Hippocampal formation (tissue), 2 donors: ENCODE measurements at places on chromosomes 12 and 14.

GRCh38 chr12:93376436-93377251 lies 1.1 kb upstream of the NUDT4 start:
- DNase-seq = peak; percentile 38

GRCh38 chr12:31861360-31861759 lies 97.9 kb upstream of the RESF1 start:
- DNase-seq = no peak

DNA sequence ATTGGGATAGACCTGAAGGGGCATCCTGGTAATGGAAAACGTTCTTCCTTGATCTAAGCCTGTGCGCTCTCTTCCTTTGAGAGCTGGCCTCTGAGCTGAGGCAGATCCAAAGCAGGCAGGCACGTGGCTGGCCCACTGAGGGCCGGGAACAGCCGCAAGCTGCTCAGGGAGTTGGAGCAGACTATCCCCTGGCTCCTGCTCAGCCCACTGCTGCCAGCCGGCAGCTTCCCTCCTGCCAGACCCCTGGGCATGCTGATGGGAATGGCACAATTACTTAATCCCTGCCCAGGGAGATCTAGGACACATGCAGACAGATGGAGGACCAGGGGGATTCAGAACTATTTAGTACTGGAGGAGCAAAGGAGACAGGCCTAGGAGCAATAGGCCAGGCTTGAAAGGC lies 14.4 kb downstream of the NEUROD4 start:
- DNase-seq = no peak

DNA sequence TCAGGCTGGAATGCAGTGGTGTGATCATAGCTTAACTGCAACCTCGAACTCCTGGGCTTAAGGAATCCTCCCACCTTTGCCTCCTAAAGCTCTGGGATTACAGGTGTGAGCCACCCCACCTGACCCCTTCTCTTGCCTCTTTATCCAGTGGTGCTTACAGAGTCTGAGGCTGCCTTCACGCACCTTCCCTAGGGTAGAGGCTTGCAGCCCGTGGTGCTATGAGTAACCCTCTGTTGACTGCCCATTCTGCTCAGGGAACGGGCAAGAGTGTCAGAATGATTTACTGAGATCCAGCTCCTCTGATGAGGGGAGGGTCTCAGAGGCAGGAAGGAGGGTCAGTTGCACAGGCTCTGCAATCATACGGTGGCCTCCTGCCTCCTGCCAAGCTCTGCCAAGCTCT lies 125.1 kb upstream of the TBX3 start:
- no peak for DNase-seq

- DNase-seq = no peak
Observed at GRCh38 chr12:120473807-120474615, 4.5 kb upstream of the SRSF9 start.
